ENCODE measurements at places on chromosomes 16 and 17.

DNA sequence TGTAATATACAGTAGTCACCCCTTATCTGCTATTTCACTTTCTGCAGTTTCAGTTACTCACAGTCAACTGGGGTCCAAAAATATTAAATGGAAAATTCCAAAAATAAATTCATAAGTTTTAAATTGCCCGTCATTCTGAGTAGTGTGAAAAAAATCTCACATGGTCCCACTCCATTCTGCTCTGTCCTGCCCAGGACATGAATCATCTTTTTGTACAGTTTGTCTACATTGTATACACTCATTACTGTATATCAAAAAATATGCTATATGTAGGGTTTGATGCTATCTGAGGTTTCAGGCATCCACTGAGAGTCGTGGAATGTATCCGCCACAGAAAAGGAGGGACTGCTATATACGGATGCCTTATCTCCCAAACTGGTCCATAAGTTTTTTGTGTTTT, 16.0 kb upstream of the APPBP2 start:
- no peak for DNase-seq

GRCh38 chr16:58513874-58514273, 1.4 kb upstream of the SETD6 start:
- DNase-seq, result no peak

DNA sequence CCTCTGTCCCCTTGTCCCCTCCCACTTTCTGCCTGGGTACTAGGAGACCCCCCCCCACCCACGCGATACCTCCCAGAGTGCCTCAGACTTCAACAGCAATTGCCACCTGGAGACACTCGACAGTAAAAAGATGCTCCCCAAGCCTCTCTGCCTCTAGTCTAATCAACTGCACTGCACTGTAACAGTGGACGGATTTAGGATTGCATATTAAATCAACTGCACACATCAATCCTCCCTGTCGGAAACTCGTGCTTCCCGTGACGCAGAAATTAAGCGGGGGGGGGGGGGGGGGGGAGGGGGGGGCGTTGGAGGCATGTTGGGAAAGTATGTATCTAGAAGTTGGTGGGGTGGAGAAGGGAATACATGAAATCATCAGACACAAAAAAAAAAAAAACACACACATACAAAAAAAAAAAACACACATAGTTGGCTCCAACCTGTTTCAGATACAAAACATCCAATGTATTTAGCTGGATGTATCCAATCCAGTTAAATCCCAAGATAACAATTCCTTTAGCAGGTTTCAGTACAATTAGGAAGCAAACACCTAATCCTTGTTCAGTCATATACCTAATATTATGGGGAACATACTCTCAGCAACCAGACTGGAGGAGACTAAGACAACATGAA, 29.7 kb downstream of the FAM222B start:
- DNase-seq, result no peak

DNA sequence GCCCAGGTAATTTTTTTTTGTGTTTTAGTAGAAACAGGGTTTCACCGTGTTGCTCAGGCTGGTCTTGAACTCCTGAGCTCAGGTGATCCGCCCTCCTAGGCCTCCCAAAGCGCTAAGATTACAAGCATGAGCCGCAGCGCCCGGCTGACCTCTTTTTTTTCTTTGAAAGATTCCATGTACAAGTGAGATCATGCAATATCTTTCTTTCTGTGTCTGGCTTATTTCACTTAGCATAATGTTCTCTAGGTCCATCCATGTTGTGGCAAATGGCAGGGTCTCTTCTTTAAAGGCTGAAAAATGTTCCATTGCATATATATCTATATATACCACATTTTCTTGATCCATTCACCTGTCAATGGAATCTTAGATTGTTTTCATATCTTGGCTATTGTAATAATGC, 255.0 kb upstream of the MYOCD start:
- no peak for DNase-seq

GRCh38 chr17:62652251-62653001, 25.0 kb downstream of the MRC2 start:
- DNase-seq, result no peak

Data from nucleus accumbens (tissue), 56 donors.